ENCODE measurements at places on chromosomes 16 and 17.
A peak's percentile ranks its signal among the peaks of the same experiment; 100 is the strongest.

GRCh38 chr16:56145369-56145768 lies 45.9 kb upstream of the GNAO1 start:
- no peak for DNase-seq

- peak; percentile 15 for DNase-seq
Observed at GRCh38 chr17:32111141-32111771, 31.0 kb upstream of the RHOT1 start.

DNA sequence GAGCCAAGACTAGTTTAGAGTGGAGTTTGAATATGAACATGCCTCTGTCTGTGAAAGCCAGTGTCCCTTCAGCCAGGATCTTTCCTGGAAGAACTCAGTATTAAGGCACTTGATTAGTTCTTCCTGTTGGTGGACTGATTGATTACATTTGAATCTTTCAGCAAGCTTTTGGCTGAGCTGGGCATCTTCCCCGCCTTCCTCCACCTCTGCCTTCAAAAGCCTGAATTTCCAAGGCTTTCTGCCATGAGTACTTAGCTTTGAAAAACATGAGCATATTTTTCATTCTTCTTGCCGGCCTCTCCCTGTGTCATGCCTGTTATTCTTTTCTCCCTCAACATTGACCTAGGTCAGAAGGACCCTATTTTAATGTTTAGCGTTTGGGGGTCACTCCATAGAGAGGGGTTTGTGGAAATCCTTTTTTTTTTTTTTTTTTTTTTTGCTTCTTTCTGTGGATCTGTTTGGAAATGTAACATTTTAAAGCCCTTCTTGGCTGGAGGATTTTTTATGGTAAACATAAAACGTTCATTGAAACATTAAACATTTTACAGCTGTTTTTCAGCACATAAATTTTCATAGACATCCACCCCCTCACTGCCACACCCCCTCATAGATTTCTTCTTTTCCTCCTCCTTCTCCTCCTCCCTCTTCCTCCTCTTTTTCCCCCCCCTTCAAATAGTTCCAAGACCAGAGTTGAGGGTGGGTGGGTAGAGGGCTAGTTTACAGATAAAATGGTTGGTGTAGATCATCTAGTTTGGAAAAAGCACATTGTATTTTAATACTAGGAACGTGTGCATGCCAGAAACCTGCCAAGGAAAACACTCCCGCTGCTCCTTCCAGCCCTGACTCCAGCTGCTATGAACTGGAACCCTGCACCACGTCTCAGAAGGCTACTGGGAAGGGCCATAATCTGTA lies 645.9 kb downstream of the WWOX start:
- no peak for DNase-seq

GRCh38 chr17:55842405-55843158 lies 91.7 kb downstream of the PCTP start:
- no peak for DNase-seq

GRCh38 chr16:83926726-83927397 lies 26.2 kb upstream of the OSGIN1 start:
- peak; percentile 47 for DNase-seq

DNA sequence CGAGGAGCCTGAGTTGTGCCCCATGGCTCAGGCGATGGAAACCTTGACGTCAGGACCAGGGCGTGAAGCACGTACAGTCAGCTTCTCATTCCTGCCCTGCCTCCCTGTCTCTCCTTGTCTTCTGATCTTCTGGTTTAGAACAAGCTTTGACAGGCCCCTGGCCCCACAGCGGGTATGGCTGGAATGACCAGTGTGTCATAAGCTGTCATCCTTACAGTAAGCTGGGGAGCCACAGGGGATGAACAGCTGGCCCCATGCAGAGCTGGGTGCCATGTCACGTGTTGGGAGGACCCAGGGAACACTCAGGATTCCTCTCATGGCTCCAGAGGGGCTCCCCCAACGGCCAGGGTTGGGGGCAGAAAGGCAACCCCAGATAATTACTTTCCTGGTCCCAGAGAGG lies 157.6 kb upstream of the PLCG2 start:
- DNase-seq = no peak

Data from T-helper 9 cell (primary cell).